ENCODE measurements at places on chromosomes 13 and 19.

DNA sequence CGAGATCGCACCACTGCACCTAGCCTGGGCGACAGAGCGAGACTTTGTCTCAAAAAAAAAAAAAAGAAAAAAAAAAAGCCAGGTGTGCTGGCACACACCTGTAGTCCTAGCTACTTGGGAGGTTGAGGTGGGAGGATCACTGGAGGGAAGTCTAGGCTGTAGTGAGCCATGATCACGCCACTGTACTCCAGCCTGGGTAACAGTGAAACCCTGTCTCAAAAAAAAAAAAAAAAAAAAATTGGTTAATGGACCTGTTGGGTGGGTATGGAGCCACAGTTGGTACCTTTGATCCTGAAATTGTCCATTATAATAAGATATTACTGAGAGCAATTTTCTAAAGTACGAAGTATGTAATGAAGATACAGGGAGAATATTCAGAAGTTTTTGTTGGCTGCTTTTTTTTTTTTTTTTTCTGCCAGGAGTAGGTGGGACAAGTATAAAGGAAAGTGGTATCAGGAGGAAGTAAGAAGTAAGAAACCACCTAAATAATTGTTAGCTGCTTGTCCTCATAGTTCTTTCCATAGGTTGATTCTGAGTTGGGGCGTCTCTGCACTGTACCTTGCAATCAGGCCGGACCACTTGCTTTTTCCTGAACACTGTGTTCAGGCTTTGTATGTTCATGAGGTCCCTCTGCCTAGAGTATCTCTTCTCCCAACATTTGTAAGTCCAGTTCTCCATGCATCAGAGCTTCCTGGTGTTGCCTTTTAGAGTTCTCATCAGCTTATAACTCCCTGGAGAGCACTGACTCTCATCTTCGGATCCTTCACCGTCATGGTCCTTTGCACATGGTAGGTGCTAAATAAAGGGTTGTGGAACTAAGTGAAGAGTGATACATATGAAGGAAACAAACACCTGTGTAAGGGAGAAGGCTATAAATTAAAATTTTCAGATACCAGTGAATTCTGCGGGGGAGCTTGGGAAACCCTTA lies 31.7 kb downstream of the ARHGAP35 start:
- no peak for DNase-seq

DNA sequence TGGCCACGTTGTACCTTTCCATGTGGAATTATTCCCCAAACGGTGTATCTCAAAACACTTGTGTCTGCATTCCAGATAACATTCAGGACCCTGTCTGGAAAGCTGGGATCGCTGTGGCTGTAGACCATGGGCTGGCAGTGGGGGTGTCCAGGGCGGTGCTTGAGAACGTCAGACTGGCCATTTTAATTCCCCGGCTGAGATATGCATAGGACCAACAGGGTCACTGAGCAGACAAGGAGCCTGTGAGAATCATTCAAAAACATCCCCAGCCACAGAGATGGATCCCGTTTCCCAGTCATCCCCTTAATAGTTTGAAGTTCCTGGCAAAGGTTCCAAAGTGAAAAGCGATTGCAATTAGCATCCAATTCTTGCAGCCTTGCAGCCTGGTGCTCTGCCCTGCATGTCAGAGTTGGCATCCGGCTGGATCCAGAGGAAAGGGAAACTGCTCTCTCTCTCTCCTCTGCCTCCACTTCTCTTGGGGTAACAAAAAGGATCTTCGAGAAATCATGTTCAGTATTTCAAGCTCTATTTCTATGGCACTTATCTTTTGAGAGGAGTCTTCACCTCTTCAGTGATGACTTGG lies 41.6 kb downstream of the IFT88 start:
- no peak for DNase-seq

GRCh38 chr13:79228972-79229371 lies 177.1 kb downstream of the RBM26 start:
- no peak for DNase-seq

DNA sequence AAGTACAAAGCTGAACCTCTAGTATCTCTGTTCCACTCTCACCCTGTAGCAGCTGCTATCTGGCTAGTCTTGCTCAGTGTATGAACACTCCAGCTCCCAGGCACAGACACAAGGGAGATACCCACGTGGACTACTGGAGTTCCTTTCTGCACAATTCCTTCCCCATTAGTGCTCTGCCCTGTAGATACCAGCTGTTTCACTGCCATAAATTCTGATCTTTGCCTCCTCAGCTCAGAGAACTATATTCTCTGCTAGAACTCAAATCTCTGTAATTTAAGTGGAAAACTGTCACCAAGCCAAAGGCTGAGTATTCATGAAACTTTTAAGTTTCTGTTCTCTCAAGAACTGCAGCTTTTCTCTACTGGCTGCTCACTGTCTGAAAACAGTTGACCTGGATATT lies 273.7 kb downstream of the DIAPH3 start:
- DNase-seq = no peak

GRCh38 chr13:106302011-106302410 lies 233.5 kb downstream of the EFNB2 start:
- no peak for DNase-seq

DNA sequence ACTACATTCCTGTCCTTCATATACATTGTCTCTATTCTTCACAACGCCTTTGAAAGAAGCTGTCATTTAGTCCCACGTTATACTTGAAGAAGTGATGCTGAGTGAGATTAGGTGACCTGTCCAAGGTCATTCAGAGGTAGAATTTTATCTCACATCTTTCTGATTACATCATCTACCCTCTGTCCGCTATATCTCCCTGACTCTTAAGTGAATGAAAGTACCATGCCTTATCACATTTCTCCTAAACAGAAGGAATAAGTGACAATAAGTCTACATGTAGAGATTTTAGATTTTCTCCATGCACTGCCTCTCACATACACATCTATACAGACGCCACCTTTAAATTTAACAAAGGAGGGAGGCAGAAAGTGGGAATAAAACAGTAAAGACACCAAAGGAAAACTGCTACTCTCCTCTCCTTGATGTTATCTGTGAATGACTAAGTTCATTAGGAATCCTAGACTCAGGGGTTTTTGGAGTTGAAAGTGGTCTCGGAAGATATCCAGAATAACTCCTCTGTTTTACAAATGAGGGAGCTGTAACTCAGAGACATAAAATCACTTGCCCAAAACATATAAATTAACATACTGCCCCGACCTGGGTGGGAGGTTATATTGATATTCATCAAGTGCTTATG lies 4.9 kb upstream of the CLDN10 start:
- no peak for DNase-seq

DNA sequence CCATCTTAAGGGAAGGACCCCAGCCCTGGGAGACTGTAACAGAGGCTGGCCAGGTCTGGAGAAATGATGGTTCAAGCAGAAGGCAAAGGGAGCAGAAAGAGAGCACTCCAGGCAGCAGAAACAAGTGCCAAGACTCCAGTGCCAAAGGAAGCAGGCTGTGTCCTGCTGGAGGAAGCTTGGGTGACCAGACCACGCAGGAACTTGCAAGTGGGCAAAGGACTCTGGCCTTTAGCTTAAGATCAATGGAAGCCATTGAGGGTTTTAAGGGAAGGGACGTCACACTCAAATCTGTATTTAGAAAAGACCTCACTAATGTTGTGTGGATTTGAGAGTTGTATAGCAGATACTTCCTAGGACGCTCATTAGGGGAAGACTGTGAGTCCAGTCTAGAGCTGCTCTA lies 95.5 kb downstream of the MIPEP start:
- DNase-seq = no peak

GRCh38 chr13:62432906-62433305 lies 1017.3 kb upstream of the PCDH20 start:
- DNase-seq = no peak

DNA sequence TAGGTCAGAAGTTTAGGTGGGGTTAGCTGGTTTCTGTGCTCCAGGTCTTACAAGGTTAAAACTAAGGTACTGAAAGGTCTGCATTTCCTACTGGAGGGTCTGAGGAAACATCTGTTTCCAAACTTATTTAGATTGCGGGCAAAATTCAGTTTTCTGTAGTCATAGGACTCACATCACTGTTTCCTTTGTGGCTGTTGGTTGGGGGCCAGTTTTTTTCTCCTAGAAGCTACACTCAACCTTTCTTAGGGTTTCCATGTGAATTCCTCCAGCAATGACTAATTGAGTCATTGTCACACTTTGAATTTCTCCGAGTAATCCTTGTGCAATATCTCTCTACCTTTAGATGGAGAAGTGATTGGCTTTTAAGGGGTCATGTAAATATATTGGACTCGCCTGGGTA lies 773.4 kb upstream of the SLITRK1 start:
- no peak for DNase-seq

GRCh38 chr19:41903193-41903953 lies 20.4 kb downstream of the ARHGEF1 start:
- no peak for DNase-seq

GRCh38 chr13:44365008-44365407 lies 8.6 kb upstream of the SERP2 start:
- DNase-seq = no peak

- no peak for DNase-seq
Observed at GRCh38 chr13:28843639-28844038, 23.5 kb downstream of the MTUS2 start.

DNA sequence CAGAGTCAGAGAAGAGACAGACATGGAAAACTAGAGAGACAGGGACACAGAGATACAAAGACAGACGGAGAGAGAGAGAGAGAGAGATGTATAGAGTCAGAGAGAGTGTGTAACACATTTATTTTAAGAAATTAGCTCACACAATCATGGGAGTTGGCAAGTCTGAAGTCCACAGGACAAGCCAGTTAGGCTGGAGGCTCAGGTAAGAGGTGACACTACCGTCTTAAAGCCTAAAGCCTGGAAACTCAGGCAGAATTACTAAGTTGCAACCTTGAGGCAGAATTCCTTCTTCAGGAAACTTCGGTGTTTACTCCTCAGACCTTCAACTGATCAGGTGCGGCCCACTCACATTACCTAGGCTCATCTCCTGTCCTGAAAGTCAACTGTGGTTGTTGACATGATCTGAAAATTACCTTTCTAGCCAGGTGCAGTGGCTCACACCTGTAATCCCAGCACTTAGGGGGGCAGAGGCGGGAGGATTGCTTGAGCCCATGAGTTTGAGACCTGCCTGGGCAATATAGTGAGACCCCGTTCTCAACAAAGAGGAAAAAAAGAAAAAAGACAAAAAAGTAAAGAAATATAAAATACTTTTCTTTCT lies 2.8 kb upstream of the TNFSF14 start:
- DNase-seq = no peak

DNA sequence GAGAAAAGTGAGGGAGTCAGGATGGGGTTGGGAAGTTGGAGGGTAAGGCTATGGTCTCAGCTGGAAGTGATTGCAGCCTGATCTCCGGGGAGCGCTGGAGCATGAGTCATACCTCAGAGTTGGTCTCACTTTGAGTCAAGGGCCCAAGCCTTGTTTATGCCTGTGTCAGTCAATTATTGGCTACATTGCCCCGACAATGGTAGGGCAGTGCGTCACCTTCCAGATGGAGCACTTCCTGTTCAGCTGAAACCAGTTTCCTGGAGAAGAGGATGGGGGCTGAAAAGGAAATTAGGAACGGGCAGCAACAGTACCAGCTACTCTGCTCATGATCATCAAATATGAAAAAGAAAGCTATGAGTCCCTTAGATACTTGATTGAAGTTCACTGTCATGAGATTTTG lies 60.4 kb downstream of the ADGRE1 start:
- DNase-seq = no peak

DNA sequence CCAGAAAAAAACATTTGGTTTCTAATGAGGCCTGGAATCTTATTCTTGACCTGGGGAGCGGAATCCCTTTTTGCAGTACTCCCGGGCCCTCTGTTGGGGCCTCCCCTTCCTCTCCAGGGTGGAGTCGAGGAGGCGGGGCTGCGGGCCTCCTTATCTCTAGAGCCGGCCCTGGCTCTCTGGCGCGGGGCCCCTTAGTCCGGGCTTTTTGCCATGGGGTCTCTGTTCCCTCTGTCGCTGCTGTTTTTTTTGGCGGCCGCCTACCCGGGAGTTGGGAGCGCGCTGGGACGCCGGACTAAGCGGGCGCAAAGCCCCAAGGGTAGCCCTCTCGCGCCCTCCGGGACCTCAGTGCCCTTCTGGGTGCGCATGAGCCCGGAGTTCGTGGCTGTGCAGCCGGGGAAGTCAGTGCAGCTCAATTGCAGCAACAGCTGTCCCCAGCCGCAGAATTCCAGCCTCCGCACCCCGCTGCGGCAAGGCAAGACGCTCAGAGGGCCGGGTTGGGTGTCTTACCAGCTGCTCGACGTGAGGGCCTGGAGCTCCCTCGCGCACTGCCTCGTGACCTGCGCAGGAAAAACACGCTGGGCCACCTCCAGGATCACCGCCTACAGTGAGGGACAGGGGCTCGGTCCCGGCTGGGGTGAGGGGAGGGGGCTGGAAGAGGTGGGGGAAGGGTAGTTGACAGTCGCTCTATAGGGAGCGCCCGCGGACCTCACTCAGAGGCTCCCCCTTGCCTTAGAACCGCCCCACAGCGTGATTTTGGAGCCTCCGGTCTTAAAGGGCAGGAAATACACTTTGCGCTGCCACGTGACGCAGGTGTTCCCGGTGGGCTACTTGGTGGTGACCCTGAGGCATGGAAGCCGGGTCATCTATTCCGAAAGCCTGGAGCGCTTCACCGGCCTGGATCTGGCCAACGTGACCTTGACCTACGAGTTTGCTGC lies at the start of gene ICAM4:
Gene ICAM4, plus strand, starts transcription at position 153 of the 935 bp plus-strand sequence. Its CDS starts 58 bp downstream, at position 211.
- no peak for DNase-seq

- no peak for DNase-seq
Observed at GRCh38 chr13:76213423-76213904, 577.3 kb downstream of the LMO7 start.

DNA sequence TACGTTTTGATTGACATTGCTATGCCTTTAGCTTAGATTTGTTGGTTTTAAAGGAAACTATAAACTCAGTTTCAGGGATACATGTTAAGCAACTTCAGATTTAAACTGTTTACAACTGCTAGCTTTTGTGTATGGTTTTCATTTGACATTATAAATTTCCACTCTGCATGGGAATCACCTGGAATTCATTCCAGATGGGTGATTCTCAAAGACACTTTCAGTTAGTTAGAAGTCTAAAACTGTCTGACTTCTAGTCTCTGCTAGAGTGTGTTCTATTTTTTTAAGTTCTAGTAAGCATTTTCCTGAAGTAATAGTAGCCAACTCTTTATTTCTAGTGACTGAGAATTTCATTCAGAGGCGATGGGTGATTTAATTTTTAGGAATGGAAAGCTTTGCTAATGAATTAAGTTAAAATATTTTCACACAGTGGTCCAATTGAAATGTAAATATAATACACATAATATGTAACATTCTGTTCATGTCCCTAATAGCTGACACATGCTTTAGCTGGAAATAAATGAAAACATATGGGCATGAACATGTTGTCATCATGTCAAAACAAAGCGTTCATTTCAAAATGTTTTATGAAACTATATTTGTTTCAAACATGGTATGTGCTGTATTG lies 58.3 kb upstream of the CSNK1A1L start:
- DNase-seq = no peak

GRCh38 chr13:28583651-28584091 lies 75.3 kb upstream of the POMP start:
- no peak for DNase-seq

- DNase-seq = no peak
Observed at GRCh38 chr19:13718733-13719132, 45.6 kb upstream of the MRI1 start.

- no peak for DNase-seq
Observed at GRCh38 chr19:1698636-1699035, 46.2 kb upstream of the TCF3 start.

GRCh38 chr19:4773047-4773640 lies 18.4 kb upstream of the FEM1A start:
- DNase-seq = no peak

GRCh38 chr13:84460989-84461388 lies 578.7 kb upstream of the SLITRK1 start:
- DNase-seq = no peak
